ENCODE measurements at places on chromosomes 6 and 20.
A peak's percentile ranks its signal among the peaks of the same experiment; 100 is the strongest.

GRCh38 chr6:122494665-122495272 is 23.2 kb upstream of the SERINC1 start:
- no peak for DNase-seq

- no peak for DNase-seq
These were observed 988.7 kb downstream of the HACE1 start for GRCh38 chr6:103870970-103871369.

- peak; percentile 65 for DNase-seq
These were observed 34.1 kb upstream of the HLA-DQB1 start for GRCh38 chr6:32700391-32701040.

GRCh38 chr6:113562248-113562647 is 294.9 kb upstream of the MARCKS start:
- DNase-seq = no peak

- no peak for DNase-seq
These were observed 215.4 kb upstream of the RUNX2 start for GRCh38 chr6:45112711-45113110.

GRCh38 chr20:50488236-50488806 is 21.9 kb upstream of the PTPN1 start:
- DNase-seq = no peak

- DNase-seq = peak; percentile 55
These were observed 27.8 kb downstream of the TNFAIP3 start for GRCh38 chr6:137894779-137895385.

- no peak for DNase-seq
These were observed 819.3 kb downstream of the FRK start for GRCh38 chr6:115241373-115241772.

GRCh38 chr6:143513410-143513809 is 1.9 kb upstream of the FUCA2 start:
- DNase-seq = no peak

- peak; percentile 39 for DNase-seq
These were observed 57.2 kb downstream of the RAB44 start for GRCh38 chr6:36754582-36755434.

- DNase-seq = no peak
These were observed 1024.0 kb downstream of the GRIK2 start for GRCh38 chr6:102417368-102417998.

GRCh38 chr6:11921751-11922150 is 90.4 kb upstream of the HIVEP1 start:
- DNase-seq = no peak

GRCh38 chr6:164075981-164076615 is 661.6 kb downstream of the QKI start:
- DNase-seq = no peak

DNA sequence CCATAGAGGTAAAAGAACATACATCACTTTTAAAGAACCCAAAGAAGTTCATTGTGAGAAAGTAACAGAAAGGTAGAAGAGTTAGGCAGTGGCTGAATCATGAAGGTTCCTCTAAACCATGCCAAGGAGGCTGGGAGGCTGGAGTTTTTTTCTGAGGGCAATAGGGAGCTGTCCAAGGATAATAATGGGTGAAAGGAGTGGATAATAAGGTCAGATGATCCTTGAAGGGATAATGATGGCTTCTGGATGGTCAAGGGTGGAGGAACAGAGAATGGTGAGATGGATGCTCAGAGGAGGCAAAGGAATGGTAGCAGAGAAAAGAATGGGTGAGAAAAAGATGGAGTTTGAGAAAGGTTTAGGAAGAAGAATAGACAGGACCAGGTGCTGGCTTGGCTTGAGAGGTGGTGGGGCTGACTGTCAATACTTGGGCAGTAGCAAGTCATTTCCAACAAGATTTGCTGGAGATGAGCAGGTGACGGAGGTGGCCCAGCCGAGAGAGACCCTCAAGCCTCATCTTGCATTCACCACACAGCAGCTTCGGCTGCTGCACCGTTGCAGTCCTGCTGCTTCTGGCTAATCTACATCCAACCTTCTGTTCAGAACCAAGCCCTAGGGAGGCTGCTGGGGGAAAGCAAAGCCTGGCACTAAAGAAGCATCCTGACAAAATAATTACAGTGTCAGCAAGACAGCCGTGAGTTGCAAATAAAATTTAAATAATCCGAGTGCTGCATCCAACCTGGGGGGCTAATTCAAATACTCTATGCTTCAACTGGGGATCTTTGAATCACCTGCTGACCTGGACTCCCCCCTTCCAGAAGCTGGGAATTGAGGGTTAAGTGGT is 131.2 kb upstream of the KCNG1 start:
- no peak for DNase-seq

GRCh38 chr6:120876424-120876823 is 457.9 kb downstream of the TBC1D32 start:
- no peak for DNase-seq

GRCh38 chr6:139308936-139309603 is 17.3 kb upstream of the TXLNB start:
- peak; percentile 67 for DNase-seq

DNA sequence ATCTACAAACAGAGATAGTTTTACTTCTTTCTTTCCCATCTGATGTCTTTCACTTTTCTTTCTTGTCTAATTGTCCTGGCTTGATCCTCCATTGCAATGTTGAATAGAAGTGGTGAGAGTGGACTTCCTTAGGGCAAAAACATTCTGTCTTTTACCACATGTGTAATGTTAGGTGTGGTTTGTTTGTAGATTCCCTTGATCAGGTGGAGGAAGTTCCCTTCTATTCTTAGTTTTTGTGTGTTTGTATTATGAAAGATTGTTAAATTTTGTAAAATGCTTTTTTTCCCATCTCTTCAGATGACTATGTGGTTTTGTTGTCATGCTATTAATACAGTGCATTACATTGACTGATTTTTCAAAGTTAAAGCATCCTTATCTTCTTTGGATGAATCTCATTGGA is 41.6 kb upstream of the DUSP22 start:
- DNase-seq = no peak

DNA sequence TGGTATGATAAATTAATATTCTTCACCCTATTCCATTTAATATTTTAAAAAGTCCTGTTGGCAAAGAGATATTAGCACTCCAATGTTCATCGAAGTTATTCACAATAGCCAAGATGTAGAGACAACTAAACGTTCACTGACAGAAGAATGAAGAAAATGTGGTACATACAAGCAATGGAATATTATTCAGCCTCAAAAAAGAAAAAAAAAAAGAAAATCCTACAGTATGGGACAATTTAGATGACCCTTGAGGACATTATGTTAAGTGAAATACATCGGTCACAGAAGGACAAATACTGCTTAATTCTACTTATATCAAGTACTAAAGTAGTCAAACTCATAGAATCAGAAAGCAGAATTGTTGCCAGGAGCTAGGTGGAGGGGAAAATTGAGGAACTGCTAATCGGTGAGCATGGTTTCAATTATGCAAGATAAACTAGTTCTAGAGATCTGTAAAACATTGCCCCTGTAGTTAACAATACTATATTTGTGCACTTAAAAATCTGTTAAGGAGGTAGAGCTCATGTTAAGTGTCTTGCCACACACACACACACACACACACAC is 4.7 kb downstream of the GCLC start:
- DNase-seq = no peak

DNA sequence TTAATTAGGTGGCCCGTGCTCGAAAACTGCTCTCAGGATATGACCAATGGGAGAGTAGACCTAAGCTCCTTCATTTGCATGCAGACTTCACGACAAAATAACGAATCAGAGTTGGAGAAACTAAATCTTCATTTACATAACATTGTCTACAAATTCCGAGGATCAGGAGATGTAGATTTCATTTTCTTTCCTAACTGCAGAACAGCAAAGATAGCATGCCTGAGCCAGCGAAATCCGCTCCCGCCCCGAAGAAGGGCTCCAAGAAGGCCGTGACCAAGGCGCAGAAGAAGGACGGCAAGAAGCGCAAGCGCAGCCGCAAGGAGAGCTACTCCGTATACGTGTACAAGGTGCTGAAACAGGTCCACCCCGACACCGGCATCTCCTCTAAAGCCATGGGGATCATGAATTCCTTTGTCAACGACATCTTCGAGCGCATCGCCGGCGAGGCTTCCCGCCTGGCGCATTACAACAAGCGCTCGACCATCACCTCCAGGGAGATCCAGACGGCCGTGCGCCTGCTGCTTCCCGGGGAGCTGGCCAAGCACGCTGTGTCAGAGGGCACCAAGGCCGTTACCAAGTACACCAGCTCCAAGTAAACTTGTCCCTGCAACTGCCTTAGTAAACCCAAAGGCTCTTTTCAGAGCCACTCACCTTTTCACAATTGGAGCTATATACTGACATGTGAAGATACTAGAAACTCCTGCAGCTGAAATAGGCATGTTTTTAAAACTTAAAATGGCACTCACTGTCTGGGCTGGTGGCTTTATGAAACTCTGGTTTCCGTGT is 96.5 kb downstream of the HFE start:
- peak; percentile 89 for DNase-seq

DNA sequence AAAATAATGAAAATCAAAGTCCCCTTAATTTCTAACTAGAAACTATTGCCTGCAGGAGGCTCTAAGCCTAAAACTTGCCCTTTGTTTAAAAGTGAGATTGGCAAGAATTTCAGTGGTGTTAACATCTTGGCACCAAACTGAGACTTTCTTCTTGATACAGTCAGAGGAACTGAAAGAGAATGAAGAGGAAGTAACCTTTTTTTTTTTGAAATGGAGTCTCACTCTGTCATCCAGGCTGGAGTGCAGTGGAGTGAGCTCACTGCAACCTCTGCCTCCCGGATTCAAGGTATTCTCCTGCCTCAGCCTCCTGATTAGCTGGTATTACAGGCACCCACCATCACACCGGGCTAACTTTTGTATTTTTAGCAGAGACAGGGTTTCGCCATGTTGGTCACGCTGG is 3.6 kb downstream of the DOP1A start:
- DNase-seq = peak; percentile 5
